Stimulated activated CD4-positive, alpha-beta T cell treated with anti-CD3 and anti-CD28 coated beads, Interleukin-15, amount 100 ng/mL, for 1 hour (primary cell): ENCODE measurements at places on chromosomes 1 and 21.

DNA sequence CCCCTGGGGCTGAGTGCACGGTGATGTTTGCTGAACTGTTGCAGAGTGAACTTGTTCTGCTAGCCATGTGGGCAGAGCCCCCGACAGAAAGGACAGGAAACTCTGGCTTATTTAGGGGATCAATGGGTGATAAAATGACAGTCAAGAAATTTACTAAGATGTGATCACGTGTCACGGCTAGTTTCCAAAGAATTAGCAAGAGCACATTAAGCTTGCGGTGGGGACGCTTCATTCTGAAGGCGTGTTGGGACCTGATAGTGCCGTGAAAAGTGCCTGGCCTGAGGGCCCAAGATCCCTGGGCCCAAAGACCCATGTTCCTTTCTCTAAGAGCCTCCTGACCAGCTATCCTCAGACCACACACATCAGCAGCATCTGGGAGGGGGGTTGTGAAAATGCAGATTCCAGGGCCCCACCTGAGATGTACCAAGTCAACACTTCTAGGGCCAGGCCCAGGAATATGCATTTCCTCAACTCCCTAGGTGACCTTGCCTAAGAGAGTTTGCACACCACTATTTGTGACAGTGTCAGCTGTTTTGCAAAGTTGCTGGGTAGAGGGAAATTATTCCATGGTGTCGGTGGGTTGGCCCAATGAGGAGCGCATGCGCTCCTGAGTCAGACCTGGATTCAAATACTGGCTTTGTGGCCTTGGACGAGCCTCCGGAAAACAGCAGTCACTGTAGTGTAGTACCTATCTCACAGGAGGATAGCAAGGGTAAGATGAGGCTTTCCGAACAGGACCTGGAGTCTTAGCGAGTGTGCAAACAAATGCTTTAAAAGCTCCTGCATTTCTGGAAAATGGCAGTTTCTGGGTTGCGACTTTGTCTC is 77.5 kb downstream of the SPSB1 start:
- no peak for DNase-seq

- DNase-seq, result peak; percentile 57
Observed at GRCh38 chr1:2556277-2556677, at the start of gene TNFRSF14. Gene TNFRSF14, plus strand, starts transcription at chr1:2556371. Its CDS starts 294 bp downstream, at chr1:2556665.

- no peak for DNase-seq
Observed at GRCh38 chr1:220673921-220674320, 16.2 kb upstream of the C1orf115 start.

- DNase-seq, result no peak
Observed at GRCh38 chr1:30378991-30379581, 344.3 kb downstream of the MATN1 start.

DNA sequence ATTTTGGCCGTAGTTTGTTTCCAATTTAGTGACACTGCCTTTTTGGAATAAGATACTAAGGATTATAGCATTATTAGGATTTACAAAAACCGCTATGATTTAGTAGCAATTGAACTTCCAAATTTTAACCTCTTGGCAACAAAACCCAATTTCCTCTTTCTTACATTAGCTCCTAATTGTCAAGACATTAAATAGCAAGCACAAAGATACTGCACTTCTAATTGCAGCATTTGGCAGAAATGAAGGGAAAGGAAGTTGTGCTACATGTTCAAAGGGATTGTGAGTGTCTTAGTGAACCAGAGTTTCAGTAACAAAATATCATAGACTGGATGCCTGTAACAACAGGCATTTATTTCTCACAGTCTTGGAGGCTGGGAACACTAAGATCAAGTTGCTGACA is 99.9 kb downstream of the NUF2 start:
- DNase-seq, result no peak

GRCh38 chr1:184536246-184536985 is 149.6 kb downstream of the C1orf21 start:
- DNase-seq, result no peak

GRCh38 chr1:42592811-42593210 is 65.4 kb upstream of the PPIH start:
- DNase-seq, result no peak

DNA sequence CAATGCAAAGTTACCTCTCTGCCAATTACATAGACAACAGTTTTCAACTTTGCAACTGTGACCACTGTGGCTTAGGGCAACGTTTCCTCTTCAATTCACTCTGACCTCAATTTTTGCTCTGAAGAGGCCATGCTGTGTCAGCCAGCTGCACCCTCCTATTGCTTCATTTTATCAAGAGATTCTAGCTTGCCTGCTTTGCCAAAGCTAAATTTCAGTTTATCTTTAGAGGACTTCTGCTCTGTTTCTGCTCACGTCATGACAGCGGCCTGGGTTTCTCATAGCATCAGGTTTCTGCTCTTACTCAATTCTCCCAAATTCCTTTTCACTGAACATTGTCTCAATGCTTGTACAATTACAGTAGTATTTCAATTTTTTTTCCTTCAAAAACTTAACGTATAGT is 154.6 kb downstream of the PLA2G4A start:
- no peak for DNase-seq

- no peak for DNase-seq
Observed at GRCh38 chr1:25772164-25772563, 27.8 kb upstream of the SELENON start.

GRCh38 chr1:36605942-36606640 is 123.4 kb upstream of the CSF3R start:
- DNase-seq, result no peak

DNA sequence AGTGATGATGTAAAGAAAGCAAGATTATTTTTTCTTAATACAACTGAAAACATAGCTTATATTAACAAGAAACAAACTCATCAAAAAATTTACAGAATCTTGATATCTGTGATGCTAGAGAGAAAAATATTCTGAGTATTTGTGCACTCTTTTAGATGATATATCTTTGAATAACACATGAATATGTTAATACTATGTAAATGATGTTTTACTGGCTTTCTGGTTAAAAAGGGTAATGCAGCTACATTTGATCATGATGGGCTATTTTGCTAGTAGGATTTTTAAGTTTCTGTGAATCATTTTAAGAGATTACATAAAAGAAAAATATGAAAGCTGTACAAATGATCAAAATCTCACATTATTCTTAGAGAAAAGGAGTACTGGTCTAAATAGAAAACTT is 114.5 kb downstream of the GRIK1 start:
- no peak for DNase-seq

GRCh38 chr21:28294051-28294450 is 698.6 kb downstream of the LTN1 start:
- no peak for DNase-seq

GRCh38 chr1:167815650-167816049 is 93.9 kb downstream of the MPZL1 start:
- no peak for DNase-seq

DNA sequence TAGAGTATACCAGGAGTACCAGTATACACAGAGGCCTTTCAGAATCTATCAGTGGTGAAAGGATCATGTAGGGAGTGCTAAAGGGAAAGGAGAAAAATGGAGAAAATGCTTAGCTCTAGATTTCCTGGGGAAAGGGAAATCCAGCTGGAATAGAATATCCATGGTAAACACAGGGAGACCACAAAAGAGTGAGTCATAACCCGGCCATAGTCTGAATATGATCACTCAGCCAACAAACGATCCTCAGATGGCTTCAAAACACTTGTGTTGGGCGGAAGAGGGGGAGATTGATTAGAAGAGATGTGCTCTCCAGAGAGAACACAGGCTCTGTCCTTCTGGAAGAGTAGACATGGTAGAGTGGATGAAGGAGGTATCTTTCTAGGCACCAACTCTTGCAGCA is 180.6 kb downstream of the PAPPA2 start:
- DNase-seq, result no peak

- DNase-seq, result no peak
Observed at GRCh38 chr1:221998186-221998612, 256.3 kb upstream of the DUSP10 start.

DNA sequence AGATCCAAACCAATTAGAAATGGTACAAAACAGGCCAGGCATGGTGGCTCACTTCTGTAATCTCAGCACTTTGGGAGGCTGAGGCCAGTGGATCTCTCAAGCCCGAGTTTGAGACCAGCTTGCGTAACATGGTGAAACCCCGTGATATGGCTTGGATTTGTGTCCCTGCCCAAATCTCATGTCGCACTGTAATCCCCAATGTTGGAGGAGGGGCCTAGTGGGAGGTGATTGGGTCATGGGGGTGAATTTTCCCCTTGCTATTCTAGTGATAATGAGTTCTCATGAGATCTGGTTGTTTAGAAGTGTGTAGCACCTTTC is 7.0 kb upstream of the VASH2 start:
- no peak for DNase-seq

DNA sequence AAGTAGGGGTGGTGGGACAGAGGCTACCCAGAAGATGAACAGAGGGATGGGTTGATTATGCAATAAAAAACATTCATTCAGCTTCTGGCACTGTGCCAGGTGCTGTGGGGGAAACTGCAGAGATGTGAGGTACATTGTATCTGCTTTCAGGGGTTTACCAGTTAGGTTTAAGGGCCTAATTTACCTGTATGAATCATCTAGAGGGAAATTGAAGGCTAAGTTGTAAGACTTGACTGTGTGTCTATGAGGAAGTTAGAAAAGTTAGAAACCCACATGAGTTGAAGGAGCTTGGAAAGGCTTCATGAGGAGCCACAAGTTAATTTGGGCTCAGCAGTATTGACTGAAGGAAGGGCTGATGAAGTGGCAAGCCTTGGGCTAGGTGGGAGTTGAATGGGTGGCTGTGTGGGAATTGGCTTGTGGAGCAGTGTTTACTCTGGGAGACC is 36.7 kb upstream of the APOBEC4 start:
- DNase-seq, result no peak
